Activated CD4-positive, alpha-beta T cell treated with anti-CD3 and anti-CD28 coated beads, Interleukin-2, amount 50 U/mL, for 4 hours (primary cell): ENCODE measurements at places on chromosomes 12 and 14.

- DNase-seq = no peak
Observed at GRCh38 chr12:5430641-5431603, 986 bp upstream of the NTF3 start.

DNA sequence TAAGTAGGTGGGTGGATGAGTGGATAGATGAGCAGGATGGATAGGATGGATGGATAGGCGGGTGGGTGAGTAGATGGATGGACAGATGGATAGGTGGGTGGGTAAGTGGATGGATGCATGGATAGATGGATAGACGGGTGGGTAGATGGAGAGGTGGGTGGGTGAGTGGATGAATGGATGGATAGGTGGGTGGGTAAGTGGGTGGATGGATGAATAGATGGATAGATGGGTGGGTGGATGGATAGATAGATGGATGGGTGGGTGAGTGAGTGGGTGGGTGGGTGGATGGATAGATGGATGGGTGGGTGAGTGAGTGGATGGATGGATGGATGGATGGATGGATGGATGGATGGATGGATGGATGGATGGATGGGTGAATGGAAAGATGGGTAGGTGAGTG lies 221.7 kb upstream of the NOS1 start:
- no peak for DNase-seq

GRCh38 chr12:78891646-78892353 lies 27.2 kb downstream of the SYT1 start:
- no peak for DNase-seq

- no peak for DNase-seq
Observed at GRCh38 chr12:91723191-91723590, 422.5 kb downstream of the BTG1 start.
